CD4-positive, alpha-beta T cell treated with Interleukin-2 at 100 ng/mL for 4 hours (primary cell): ENCODE measurements at places on chromosomes 6 and 20.

- DNase-seq = no peak
Measured at GRCh38 chr6:139847457-139847813, 473.0 kb upstream of the CITED2 start.

- no peak for DNase-seq
Measured at GRCh38 chr20:18722371-18722770, 91.2 kb upstream of the SCP2D1 start.

DNA sequence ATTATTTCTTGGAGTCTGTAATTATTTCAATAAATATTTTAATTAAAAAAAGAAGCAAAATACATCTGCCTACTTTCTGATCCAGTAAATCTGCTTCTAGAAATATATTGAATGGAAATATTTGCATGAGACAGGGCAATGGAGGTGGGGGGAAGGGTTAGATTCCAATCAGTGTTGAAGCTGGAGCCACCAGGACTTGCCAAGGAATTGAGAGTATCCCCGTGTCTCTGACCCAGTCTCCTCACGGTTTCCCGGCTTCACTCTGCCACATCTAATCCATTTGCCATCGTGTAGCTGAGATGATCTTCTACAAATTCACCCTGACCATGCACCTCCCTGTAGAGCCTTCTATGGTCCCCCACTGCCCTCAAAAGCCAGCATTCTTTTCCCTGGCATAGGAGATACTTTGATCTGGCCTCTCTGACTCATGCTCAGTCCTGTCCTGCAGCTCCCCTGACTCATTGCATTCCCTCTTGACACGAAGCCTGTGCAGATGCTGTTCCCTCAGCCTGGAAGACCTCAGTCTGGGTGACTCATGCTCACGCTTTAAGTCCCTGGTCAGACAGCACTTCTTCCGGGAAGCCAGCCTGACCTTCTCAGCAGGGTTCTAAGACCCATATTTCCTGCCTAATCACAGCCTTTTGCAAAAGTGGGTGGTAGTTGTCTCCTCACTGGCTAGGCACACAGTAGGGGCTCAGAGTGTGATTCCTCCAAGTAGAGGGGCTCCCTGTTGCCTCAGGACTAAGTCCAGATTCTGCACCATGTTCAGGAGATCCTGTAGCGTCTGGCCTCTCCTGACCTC is 23.0 kb upstream of the FKBP1A start:
- no peak for DNase-seq

DNA sequence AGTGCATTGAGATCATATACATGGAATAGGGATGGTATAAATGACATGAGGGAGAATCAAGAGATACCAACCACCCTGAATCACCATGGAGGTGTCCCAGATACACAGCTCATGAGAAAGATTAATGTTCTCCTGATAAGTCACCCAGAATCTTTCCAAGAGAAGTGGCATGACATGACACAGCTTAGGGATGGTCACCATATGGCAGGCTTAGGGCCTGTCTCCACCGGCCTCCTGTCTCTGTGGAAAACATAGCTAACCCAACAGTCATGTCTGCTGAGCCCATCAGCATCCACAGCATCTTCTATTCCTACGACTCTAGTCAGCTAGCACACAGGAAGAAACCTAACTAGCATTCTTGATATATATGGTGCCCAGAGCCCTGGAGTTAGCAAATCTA is 133.3 kb downstream of the IPCEF1 start:
- no peak for DNase-seq

GRCh38 chr6:89963391-89963790 is 69.1 kb downstream of the GJA10 start:
- DNase-seq = no peak

DNA sequence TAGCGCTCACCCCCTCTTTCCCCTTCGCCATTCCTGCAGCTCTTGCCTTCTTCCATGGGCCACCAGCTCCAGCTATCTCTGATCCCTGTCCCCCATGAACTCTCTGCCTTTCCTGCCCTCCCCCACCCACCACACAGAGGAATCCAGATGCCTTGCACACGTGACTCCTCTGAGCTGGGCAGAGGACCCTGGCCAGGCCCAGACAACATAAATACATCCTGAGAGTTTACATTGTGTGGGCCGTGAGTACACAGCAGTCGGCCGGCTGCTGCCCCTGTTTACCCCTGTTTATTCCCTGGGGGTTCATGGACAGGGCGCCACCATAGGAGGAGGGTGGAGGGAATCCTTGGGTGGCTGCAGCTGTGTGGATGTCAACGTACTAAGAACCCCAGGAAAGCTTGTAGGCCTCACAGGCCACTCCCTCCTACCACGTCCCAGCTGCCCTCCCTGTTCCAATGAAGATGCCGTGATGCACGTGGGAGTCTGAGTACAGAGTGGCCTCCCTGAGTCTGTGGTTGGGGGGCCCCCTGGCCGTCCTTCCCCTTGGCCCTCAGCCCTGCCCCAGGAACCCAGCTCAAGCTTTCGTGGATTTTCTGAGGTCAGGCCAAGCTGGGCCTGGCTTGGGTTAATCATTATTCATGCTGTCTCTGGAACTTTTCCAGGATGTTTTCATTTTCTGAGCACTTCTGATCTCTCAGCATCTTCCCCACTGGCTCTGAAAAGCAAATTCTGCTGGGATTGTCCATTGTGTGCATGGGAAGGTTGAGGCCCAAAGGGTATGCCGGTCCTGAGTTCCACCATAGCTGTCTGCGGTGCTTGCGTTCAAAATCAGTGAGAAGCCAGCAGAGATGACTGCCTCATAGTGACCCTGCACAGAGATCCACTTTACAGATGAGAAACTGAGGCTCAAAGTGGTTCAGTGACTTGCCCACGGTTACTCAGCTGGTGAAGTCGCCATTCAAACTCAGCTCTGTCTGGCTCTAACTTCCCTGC is 136.3 kb downstream of the MRPL14 start:
- DNase-seq = no peak

GRCh38 chr6:132247381-132248159 is 153.7 kb downstream of the MOXD1 start:
- no peak for DNase-seq

DNA sequence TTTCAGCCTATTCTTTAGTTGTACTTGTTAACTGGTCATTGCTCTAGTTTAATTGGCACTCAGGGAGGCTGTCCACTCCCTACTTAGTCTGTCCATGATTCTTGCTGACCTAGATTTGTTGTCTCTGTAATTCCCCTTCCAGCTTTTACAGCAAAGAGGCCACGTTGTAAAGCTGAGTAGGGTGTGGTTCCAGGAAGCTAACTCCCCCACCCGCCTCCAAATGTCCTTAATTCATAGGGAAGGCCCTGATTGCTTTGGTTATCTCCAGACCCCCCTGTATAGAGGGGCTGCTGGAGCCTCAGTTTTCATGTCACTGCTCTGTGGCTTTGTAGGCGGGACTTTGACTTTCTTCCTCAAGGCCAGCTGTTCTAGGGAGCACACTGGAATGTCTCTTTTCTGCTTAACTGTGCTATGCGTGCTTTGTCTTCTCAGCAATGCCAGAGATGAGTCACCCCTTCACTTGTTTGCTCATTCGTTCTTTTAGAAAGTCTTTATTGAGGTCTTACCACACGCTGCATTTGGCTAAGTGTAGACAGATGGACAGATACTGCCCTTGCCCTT is 175.1 kb upstream of the JAG1 start:
- no peak for DNase-seq

GRCh38 chr6:22658934-22659333 is 89.6 kb downstream of the HDGFL1 start:
- DNase-seq = no peak

- no peak for DNase-seq
Measured at GRCh38 chr20:62553136-62553837, 77.5 kb upstream of the GATA5 start.

DNA sequence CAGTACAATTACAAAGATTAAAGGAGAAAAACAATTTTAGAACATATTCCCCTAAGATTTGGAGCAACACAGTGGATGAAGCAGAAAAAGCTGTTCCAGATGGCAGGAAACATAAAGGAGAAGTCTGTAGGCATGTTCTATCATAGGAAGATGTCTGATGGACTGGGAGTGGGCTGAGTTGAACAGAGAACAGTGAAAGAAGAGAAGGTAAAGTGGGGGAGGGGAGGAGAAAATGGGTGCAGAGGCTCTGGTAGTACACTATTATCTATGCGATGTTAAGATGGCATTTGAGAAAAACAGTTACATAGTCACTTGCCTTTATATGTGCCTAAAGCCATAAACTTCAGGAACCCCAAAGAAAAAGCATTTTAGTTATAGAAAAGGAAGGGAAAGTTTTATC is 4.2 kb upstream of the PHIP start:
- DNase-seq = no peak

GRCh38 chr6:132405143-132405915 is 4.1 kb upstream of the MOXD1 start:
- no peak for DNase-seq

DNA sequence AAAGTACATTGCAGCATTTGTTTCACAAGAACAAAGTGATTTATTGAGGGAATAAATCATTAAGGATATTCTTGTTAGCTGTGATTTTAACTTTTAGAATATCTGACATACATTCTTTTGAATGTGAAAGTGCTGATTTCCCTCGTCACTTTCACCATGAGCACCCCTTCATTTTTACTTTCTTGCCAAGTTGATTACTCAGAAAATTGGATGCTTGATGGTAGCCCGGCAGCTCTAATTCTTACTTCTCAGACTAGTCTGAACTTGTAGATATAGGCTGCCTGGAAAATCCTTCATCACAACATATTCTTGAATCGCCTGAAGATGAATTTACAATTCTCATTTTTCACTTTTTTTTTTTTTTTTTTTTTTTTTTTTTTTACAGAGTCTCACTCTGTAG is 147.1 kb upstream of the SMLR1 start:
- no peak for DNase-seq

DNA sequence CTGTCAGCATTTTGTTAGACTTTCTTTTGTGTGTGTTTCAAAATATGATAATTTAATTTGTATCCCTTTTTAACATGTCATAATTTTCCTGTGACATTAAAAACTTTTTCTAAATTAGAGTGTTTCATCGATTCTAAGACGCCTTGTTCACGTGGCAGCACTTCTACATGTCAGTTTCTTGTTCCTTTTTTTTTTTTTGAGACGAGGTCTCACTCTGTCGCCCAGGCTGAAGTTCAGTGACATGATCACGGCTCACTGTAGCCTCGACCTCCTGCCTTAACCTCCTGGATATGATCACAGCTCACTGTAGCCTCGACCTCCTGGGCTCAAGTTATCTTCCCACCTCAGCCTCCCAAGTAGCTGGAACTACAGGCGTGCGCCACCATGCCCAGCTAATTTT is 27.6 kb upstream of the ADRM1 start:
- no peak for DNase-seq

DNA sequence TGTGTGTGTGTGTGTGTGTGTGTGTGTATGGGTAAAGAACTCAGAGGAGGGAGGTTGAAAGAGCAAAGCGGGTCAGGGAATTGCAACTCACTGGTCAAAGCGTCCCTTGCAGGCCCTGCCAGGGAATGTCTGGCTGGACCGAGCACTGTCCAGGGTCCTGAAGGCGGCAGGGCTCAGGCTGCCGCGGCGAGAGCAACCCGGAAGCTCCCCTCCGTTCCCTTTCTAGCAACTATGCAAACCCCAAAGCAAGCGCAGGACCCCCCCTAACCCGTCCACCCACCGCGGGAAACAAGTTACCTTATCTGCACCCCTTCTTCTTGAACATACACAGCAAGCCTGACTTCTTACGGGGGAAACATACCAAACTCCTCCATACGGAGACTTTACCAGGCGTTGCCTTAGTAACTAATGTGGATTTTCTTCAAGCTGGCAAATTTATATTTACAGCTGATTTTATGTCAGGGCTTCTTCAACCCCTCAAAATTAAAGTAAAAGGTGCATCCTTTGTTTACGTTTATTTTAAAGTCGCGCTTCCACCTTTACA is 538 bp upstream of the GRM1 start:
- DNase-seq = no peak

GRCh38 chr20:23419995-23420901 is 1.0 kb downstream of the NAPB start:
- DNase-seq = peak; percentile 24

- no peak for DNase-seq
Measured at GRCh38 chr6:118029967-118030366, 122.9 kb downstream of the SLC35F1 start.

DNA sequence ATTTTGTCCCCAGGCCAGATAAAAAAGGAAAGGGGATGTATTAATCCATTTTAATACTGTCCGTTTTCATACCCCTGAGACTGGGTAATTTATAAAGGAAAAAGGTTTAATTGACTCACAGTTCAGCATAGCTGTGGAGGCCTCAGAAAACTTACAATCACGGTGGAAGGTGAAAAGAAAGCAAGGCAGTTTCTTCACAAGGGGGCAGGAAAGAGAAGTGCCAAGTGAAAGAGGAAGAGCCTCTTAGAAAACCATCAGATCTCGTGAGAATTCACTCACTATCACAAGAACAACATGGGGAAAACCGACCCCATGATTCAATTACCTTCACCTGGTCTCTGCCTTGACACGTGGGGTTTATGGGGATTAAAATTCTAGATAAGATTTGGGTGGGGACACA is 152.5 kb downstream of the IBTK start:
- no peak for DNase-seq

GRCh38 chr6:160134779-160135547 is 13.3 kb downstream of the SLC22A1 start:
- DNase-seq = no peak

DNA sequence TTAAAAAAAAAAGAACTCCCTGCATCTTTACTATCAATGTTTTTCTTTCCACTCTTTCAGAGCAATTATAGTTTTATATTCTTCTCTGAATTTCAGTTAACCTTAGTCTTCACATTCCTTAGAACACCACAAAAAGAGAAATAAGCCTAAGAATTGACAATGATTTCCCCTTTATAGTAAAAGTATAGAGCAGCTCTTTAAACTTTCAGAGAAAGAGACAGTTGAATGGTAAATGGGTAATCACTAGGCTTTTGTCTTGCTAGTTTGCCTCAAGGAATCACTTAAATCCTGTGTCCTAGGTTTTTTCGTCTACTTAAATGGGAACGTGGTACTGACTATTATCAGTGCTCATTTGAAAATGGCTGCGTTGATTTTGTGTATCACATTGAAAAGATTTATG is 31.8 kb downstream of the SLX4IP start:
- no peak for DNase-seq

DNA sequence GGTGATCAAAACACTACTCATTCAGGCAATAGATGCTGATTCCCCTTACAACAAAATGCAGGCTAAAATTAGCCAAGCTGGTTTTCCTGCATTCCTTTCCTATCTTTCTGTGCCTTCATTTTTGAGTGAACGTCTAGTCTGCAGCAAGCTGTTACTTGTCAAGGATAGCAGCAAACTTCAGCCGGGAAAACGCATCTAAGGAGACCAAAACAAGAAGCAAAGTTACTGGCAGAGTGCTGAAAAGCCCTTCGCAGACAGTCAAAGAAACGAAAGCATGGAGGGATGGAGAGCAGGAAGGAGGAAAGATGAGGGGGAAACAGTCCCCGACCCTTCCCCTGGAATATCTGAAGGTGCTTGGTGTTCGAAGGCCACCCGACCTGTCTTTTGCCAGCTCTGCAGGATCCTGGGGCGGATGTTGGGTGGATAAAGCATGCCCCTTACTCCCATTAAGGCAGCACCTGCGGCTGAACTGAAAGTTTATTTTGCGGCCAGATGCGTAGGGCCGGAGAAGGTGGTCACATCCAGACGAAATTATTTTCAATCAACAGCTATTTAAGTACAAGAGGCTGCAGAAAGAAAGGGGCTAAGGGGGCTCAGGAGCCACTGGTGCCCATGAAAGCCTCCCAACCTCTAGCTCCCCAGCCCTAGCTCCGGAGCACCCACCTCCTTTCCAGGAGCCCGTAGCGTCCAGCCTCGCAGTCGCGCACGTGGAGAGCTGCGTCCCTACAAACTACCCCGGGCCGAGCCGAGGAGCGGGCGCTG is 538 bp downstream of the FERMT1 start:
- no peak for DNase-seq
